GM19239 (cell line): ENCODE measurements at places on chromosomes 13 and 19.

GRCh38 chr19:48558018-48558684 lies 6.2 kb downstream of the SULT2B1 start:
- no peak for DNase-seq

DNA sequence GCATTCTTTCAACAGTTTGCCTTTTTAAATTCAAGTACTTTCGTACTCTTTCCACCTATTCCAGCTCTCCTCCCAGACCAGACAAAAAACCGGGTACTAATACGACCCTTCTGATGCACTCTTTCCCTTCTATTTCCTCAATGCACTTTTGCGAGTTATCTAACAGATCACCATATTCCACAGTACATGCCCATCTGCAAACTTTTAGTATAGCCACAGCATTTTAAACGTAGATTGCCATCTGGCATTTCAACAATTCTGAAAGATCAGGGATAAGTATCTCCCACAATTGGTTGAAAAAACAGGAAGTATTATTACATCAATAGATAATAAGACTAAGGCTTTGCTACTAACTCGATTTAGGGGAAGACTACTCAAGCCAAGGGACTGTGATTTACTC lies 31.5 kb downstream of the RBM26 start:
- no peak for DNase-seq

DNA sequence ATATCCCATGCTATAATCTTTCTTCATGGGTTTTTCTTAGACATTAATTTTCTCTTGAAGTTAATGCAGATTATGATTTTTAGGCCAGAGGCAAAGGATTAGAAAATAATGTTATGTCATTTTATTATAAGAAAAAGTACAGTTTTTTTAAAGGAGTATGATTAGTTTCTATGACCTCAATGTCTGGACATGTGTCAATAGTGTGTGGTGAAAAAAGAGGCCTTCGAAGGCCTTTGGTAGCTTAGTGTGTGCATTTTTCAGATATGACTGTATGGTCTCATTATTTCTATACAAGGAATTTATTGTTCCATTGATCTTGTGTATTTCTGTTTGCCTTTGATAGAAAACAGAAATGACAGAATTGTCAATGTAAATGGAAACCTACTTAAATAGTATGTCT lies 195.6 kb downstream of the GPC5 start:
- DNase-seq: no peak

- no peak for DNase-seq
Measured at GRCh38 chr13:56697011-56697410, 443.7 kb upstream of the PRR20A start.

GRCh38 chr13:103757361-103757760 lies 691.1 kb upstream of the SLC10A2 start:
- DNase-seq: no peak

DNA sequence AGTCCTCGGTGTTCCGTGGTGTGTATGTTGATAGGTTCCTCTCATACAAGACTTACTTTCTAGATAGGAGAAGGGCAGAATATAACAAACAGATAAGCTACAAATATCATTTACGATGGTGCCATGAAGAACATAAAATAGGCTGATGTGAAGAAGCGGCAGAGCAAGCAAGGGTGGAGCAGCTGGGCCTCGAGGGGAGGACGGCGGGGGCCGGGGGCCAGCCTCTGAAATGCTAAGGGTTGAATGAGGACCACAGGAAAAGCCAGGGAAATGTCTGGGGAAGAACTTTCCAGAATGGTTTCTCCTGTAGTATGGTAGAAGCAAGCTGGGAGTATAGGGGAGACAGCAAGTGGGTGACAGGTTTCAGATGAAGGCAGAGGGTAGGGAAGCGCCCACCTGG lies 529.5 kb downstream of the LIG4 start:
- no peak for DNase-seq

GRCh38 chr13:40352380-40352778 lies 314.1 kb downstream of the FOXO1 start:
- no peak for DNase-seq

GRCh38 chr13:24269821-24270220 lies 39.6 kb upstream of the C1QTNF9 start:
- no peak for DNase-seq

DNA sequence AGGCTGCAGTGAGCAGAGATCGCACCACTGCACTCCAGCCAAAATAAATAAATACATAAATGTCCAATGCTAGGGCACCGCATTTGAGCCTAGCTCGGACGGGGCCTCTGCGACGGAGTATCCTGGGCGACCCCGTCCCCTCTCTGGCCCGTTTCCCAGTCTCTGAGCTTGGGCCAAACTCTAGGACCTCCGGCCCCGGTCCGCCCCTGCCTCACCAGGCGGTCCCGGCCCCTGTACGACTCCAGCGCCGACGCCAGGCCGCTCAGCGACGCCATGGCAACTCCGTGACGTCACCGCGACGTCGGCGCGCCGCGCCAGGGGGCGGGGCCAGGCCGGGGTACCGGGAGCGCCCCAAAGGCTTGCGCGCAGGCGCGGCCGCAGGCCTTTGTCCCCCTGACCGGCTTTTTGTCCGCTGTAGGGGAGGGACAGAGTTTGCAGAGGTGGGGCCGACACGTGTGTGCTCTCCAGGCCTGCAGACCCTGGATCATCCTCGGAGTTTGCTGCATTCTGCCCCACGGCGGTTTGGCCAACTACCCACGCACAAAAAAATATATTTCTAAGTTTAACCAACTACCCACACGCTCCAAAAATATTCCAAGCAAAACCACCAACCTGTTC lies at the start of gene PEX11G:
Gene PEX11G (minus strand): TSS at position 300 of the 618 bp plus-strand sequence. CDS start 25 bp downstream, at position 275.
- peak; percentile 98 for DNase-seq

GRCh38 chr19:46755077-46755852 lies 9.0 kb upstream of the STRN4 start:
- no peak for DNase-seq

GRCh38 chr13:51731759-51732158 lies 72.2 kb downstream of the DHRS12 start:
- DNase-seq: no peak

GRCh38 chr13:46831588-46832194 lies 34.7 kb upstream of the ESD start:
- DNase-seq: no peak

DNA sequence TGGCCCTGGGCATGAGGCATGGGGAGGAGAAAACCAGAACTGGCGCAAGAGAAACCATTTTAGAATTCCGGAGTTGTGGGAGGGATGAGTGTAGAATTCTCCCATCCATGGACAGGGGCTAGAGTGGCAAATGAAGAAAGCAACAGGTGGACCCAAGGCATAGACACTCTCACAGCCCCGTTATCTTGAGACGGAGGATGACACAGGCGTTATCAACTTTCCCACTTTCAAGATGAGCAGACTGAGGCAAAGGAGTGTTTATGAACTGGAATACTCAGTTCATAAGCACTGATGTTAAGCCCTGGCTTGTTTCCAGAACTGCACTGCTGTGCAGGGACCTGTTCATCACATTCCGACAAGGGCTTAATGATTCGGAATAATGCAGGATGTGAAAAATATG lies 1.1 kb upstream of the GTF3A start:
- no peak for DNase-seq

DNA sequence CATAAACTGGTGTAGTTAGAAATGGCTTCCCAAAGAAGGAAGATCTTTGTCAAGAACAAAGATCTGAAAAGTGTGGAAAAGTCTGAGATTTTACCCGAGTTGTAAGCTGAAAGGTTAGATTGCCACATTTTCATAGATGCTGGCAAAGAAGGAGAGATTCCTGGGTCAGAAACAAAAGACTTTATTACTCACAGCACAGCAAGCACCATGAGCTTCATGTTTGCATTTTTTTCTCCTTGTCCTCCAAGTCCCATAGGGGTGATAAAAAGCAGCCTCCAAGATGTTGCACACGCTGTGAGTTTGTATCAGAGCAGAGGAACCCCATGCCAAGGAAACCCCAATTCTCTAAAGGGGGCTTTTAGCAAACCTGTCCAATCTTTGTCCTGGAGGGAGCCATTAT lies 29.3 kb downstream of the MZT1 start:
- DNase-seq: no peak

- no peak for DNase-seq
Measured at GRCh38 chr19:33294058-33294798, 8.1 kb downstream of the CEBPA start.

- DNase-seq: no peak
Measured at GRCh38 chr19:17576758-17577456, 21.5 kb downstream of the COLGALT1 start.

DNA sequence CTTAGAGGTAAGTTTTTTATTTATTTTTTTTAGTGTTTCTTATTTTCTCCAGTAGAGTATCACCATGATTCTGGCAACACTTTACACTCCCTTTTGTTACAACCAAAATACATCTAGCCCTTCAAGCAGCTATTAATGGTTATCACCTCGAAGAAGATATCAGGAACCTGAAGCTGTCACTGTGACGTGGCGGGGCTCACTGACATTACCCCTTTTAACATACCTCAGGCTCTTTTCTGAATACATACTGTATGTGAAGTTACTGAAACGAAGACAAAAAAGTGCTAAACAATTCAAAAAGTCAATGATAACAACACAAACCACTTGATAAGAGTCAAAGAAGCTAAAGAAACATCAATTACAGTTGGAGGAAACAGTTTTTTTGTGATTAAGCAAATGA lies 1218.7 kb downstream of the EFNB2 start:
- DNase-seq: no peak

- no peak for DNase-seq
Measured at GRCh38 chr19:4316956-4317355, 12.6 kb downstream of the FSD1 start.

GRCh38 chr19:49431330-49431749 lies 6.2 kb downstream of the GFY start:
- DNase-seq: no peak

GRCh38 chr19:11767633-11768133 lies 883 bp downstream of the ZNF441 start:
- DNase-seq: peak; percentile 50

- no peak for DNase-seq
Measured at GRCh38 chr13:97403893-97404750, 29.8 kb upstream of the RAP2A start.

- peak; percentile 69 for DNase-seq
Measured at GRCh38 chr13:109145631-109146030, 516.2 kb downstream of the MYO16 start.

GRCh38 chr13:21413013-21413412 lies 46.1 kb downstream of the ZDHHC20 start:
- no peak for DNase-seq

GRCh38 chr13:34700155-34700554 lies 241.9 kb upstream of the NBEA start:
- no peak for DNase-seq

- no peak for DNase-seq
Measured at GRCh38 chr19:8355631-8356402, 8.1 kb upstream of the ANGPTL4 start.

GRCh38 chr13:97460853-97461252 lies 26.9 kb downstream of the RAP2A start:
- no peak for DNase-seq

DNA sequence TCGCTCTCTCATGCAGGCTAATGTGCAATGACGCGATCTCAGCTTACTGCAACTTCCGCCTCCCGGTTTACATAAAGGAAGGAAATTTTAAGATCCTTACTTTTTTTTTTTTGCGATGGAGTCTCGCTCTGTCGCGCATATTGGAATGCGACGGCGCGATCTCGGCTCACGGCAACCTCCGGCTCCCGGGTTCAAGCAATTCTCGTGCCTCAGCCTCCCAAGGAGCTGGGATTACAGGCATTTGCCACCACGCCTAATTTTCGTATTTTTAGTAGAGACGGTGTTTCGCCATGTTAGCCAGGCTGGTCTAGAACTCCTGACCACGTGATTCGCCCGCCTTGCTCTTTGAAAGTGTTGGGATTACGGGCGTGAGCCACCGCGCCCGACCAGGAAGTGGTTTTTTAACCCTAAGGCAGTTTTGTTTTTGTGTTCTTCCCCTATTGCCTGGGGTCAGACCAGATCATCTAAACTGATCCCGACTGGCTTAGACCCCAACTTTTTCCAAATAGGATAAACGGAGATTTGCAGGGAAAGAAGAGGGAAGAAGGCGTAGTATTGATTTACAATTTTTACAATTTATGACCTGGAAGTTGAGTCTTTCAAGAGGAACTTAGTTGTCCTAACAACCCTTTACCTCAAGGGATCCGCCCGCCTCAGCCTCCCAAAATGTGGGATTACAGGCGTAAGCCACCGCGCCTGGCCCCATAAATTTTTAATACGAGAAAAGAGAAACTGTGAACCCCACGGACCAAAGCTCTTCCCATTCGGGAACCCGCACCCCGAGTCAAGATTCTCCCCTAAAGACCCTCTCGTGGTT lies 142.0 kb downstream of the ZNF737 start:
- no peak for DNase-seq

DNA sequence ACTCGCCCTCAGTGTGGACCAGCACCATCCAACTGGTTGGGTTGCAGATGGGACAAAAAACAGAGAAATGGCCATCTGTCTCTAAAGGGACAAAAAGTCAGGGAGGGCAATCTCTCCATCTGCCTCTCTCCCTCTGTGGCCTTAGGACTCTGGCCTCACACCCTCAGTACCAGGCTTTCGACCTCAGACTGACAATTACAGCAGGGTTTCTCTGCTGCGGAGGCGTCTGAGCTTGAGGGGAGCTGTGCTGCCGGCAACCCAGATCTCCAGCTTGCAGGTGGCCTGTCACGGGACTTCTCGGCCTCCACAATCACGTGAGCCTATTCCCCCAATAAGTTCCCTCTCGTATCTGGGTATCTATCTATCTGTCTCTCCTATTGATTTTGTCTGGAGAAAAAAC lies 27.7 kb downstream of the MLLT1 start:
- no peak for DNase-seq

GRCh38 chr13:31903111-31903815 lies 128.3 kb upstream of the FRY start:
- DNase-seq: no peak

- DNase-seq: no peak
Measured at GRCh38 chr13:22227895-22228294, 557.0 kb downstream of the FGF9 start.

- DNase-seq: peak; percentile 32
Measured at GRCh38 chr19:54792814-54793213, 10.6 kb upstream of the KIR2DL4 start.

DNA sequence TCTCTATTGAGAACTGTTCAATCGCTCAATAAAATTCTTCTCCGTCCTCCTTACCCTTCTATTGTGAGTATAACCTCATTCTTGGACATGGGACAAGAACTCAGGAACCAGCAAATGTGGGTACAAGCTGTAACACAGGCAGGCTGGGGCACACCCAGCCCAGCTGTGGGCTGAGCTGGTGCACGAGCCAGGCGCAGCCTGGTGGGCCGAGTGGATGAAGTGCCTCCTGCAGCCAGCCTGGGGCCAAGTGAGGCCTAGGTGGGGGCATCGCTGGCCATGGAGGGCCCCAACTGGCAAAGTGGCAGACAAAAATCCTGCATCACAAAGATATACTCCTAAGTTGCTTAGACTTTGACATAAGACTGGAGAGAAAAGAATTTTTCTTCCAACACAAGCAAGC lies 57.9 kb upstream of the DIAPH3 start:
- DNase-seq: no peak

GRCh38 chr13:73390100-73390499 lies 331.3 kb downstream of the KLF5 start:
- no peak for DNase-seq

GRCh38 chr13:90770334-90770733 lies 577.2 kb upstream of the MIR17HG start:
- DNase-seq: no peak
